ENCODE measurements at places on chromosomes 4 and X.

- DNase-seq = no peak
Measured at GRCh38 chrX:110966839-110967238, 129.2 kb upstream of the PAK3 start.

- DNase-seq = no peak
Measured at GRCh38 chrX:134374294-134374693, 85.7 kb upstream of the HPRT1 start.

- DNase-seq = no peak
Measured at GRCh38 chrX:155841232-155841631, 39.9 kb upstream of the VAMP7 start.

DNA sequence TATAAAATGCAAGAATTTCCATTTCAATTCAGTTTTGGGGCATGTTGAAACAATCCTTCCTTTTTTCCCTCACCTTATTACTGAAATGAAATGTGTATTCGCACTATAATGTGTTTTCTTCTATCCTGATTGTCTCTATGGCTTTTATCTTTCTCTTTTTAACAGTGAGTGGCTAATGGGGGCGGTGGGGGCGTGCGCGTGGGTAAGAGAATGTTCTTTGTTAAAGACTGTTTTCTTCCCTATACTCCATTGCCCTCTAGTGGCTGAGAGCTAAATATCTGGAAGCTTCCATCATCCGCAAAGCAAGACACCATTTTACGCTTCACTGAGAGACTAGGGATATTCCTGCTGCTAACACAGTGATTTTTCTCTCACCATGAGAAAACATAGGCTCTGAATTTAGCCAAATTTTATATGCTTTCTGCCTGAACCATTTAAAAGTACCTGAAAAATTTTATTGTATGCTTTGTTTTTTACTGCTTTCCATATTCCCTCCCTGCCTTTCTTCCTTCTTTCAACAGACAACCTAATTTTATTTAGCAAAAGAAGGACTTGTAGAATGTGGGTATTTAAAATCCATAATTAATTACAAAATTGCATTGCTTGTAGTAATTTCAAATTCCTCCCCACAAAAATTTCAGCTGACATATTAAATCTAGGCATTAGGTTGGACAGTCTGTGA lies 194.0 kb downstream of the GASK1B start:
- no peak for DNase-seq

GRCh38 chr4:147735413-147736301 lies 3.8 kb downstream of the ARHGAP10 start:
- no peak for DNase-seq

- DNase-seq = no peak
Measured at GRCh38 chr4:95640311-95640710, 91.5 kb upstream of the UNC5C start.

DNA sequence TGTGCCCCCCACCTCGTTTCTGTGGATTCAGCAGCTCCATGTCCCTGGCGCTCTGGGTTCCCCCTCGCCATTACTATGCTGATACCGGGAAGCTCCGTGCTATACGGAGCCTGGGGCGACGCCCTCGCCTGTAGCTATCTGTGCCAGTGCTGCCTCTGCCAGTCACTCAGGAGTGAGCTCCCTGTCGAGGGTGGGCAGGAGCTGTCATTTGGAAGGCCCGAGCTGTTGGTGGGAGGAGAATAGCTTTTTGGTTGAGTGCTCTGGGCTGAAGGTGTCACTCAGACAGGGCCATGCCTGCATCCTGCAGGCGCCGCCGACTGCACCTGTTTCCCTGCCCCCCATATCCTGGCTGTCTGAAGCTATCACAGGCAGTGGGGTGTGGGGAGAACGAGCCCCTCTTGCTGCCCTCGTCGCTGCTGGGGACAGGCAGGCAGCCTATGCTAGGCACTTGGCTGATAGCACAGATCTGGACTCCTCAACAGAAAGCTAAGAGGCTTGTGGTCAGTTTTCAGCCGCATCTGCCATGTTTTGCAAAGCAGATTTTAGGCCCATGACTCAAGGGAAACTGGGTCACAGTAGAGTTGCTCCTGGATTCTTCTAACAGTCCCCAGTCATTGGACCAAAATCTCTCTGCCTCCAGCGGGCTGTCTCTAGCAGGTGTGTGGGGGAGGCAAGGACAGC lies 31.8 kb downstream of the CPLX1 start:
- DNase-seq = no peak

DNA sequence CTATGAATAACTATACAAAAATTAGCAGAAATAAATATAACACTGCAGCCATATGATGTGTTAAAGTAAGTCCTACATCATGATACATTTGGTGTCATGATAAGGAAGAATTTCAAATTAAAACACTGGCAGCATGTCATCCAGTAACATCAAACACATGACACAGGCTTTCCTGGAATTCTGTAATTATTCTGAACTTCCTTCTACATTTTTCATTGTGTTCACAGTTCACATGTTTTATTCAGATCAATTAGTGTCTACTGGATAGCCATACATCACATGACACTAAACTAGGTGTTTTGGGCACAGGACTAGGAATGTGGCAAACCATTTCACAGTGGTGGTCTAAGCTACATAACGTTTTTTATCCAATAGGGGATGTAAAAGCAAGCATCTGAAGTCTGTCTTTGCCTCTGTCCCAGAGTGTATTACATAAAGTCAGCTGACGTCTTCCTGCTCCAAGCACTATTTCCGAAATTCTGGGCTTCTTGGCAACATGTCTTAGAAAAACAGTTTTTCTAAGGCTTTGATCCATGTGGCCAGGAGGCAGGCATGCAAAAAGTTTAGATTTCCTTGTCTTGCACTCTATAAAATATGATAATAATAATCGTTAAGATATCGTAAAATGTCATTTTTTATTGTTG lies 707.9 kb downstream of the CENPC start:
- DNase-seq = no peak

DNA sequence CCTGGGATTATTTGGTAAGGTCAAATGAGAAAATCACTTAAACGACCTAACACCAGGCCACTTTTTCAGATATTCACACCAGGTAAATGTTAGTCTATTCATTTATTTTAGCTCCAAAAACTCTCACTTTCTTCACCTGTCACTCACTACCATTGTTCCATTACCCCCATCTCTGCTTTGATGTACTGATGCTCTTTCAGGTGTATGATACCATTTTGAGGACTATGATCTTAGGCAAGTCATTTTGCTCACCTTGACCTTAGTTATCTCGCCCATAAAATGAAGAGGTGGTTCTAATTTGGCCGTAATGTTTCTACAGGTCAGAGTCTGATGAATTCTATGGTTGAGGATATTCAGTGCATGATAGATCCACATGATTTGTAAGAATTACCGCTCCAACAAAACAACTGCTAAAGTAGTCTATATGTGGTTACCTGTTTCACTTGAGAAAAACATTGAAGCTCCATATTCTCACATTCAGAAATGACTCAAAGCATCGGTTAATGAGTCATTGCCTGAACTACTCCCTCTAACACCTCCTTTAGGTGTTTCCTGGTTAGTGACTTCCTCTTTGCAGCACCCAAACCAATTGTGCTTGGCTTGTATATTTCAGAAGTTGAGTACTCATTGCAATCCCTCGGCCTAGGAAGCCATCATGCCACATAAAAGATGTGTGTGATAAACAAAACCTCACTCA lies 4.5 kb downstream of the DTHD1 start:
- DNase-seq = no peak

GRCh38 chr4:1713003-1713851 lies 1.1 kb upstream of the SLBP start:
- DNase-seq = no peak

DNA sequence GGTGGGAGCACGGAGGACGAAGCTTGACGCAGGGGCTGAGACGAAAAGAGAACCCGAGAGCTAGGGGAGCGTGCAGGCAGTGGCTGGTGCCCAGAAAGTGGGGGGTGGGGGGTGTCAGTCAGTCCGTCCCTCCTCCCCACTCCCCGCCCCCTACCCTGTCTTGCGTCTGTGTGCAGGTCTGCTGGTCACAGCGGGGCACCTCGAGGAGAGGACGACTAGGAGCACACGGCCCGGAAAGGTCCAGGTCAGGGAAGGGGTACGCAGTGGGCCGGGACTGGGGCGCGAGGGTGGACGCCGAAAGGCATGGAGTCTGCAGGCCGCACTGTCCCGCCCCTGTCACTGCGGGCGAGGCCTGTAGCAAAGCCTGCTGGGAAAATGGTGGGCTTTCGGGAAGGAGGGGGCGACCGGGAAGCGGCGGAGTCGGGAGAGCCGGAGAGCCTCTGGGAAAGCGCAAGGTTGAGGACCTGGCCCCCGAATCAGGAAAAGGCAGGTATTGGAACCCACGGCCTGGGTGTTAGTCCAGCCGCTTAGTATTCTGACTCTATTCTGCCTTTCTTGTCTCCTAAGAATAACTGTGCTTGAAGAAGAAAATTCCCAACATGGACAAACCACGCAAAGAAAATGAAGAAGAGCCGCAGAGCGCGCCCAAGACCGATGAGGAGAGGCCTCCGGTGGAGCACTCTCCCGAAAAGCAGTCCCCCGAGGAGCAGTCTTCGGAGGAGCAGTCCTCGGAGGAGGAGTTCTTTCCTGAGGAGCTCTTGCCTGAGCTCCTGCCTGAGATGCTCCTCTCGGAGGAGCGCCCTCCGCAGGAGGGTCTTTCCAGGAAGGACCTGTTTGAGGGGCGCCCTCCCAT lies 769 bp downstream of the TCEAL1 start:
- DNase-seq = no peak

Data from stimulated activated CD8-positive, alpha-beta memory T cell treated with anti-CD3 and anti-CD28 coated beads, Interleukin-12 subunit alpha, Interleukin-12 subunit beta, amount 100 ng/mL, for 1 hour (primary cell).